ENCODE measurements at places on chromosomes 7 and 10.

DNA sequence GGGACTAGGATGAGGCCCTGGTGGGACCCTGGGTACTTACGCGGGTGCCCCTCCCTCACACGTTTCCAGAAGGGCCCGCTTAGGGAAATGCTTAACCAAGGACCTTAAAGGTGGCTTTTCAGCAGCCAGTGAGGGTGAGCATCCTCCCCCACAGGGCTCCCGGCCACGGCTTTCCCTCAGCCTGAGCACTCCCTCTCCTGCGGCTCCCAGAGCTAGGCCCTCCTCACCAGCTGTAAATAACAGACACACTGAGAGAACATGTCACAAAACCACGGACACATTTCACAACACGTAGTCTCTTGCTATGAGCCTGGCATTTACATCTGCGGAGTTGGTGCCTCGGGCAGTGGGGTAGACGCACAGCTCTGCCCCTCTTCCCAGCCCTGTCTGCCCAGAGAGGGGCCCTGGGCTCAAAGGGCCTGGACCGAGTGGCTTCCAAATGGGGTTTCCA lies 25.2 kb downstream of the GRID1 start:
- peak; percentile 44 for DNase-seq

- no peak for DNase-seq
These were observed 72.0 kb downstream of the UBE3C start for GRCh38 chr7:157210682-157211081.

- no peak for DNase-seq
These were observed 10.7 kb downstream of the PEX1 start for GRCh38 chr7:92517631-92518030.

GRCh38 chr7:13882051-13882450 lies 107.4 kb downstream of the ETV1 start:
- no peak for DNase-seq

- no peak for DNase-seq
These were observed 65.2 kb downstream of the WDR37 start for GRCh38 chr10:1121271-1121970.

GRCh38 chr7:70189776-70190175 lies 591.5 kb downstream of the AUTS2 start:
- DNase-seq: no peak

- no peak for DNase-seq
These were observed 73.9 kb downstream of the KAT6B start for GRCh38 chr10:74900297-74900696.

- no peak for DNase-seq
These were observed 467.0 kb upstream of the POT1 start for GRCh38 chr7:125396466-125397151.

DNA sequence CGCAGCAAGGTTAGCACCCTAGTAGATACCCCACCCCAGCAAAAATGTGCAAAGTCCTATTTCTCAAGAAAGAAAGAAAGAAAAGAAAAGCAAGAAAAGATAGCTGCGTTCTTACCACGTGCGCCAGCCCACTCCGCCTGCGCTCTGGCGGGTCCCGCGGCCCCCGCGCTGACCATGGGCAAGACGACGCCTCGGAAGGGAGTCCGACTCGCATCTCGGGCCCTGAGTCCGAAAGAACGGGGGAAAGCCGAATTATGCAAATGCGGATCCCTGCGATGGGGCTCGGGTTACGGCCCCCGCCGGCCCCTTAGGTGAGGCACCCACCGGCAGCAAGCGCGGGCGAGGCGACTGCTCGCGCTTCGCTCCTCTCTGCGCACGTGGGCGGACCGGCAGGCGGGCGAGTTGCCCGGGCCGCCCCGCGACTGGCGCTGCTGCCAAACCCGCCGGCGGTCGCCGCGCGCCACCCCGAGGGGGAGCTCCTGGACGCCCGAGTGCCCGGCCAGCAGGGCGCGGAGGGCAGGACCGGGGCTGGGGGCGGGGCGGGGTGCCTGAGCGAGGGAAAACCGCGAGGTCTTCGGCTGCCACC lies 2.4 kb upstream of the EGR2 start:
- no peak for DNase-seq

GRCh38 chr10:61280303-61280702 lies 172.9 kb downstream of the TMEM26 start:
- DNase-seq: no peak

DNA sequence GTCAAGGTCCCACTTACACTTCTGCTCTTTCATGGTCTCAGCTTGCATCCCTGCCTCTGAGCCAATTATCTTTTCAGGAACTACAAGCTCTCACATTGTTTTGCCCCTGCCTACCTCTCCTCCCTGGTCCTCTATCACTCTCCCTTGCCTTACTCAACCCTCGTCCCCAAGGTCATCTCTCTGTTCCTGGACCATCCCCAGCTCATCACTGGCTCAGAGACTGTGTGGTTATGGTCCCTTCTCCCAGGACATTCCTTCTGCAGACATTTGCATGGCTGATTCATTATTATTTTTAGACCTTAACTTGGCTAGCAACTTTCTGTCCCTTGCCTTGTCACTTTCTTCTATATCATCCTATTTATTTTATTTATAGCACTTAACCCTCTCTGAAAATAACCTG lies 17.8 kb upstream of the GPAM start:
- no peak for DNase-seq

DNA sequence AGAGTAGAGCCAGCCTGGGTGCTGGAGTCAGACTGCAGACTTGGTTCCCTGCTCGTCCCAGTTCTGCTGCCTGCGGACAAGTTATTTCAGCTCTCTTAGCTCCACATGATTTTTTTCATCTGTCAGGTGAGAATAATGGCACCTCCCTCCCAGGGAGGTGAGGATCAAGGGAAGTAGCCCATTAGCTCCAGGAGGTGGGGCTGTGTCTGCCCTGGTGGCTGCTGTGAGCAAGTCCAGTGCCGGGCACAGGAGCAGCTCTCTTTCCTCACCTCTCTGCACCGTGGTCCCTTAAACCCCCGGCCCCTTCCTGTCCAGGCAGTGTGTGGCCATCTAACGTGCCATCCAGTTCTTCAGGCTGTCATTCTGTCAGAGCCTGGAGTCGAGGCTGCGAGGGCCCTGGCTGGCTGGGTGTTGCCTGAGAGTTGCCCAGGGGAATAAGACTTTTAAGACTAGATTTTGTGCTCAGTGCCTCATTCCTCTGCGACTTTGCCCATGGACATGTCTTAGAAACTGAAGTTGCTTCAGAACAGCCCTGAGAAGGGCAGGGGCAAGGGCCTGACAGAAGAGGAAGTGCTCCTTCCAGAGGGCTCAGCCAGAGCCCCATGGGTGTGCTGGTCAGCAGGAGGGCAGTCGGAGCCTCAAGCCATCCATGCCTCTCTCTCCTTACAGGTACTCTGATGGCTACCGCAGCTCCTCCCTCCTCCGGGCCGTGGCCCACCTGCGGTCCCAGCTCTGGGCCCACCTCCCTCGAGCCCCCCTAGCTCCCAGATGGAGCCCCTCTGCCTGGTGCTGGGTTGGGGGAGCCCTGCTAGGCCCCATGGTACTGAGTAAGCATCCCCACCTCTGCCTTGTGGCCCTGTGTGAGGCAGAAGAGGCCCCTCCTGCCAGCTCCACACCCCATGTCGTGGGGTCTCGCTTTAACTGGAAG lies 5.0 kb downstream of the ABCB8 start:
- no peak for DNase-seq

GRCh38 chr10:77041636-77042258 lies 595.9 kb downstream of the KCNMA1 start:
- no peak for DNase-seq

DNA sequence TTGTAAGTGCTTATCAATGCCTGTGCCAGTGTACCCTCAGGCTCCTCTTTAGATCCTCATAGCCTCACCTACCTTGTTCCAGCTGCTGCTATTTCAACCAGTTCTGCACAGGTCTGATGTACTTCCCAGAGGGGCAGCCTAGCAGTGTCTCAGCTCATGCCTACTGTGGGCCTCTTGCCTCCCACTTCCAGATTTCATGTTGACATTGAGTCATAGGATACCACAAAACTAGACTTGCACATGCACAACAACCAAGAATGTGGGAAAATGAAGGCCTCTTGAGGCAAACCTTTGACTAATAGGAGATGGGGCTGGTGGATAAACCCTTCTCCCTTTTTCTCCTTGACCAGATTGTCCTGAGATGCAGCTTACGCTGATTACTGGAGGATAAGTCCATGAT lies 31.0 kb downstream of the PON3 start:
- DNase-seq: no peak

DNA sequence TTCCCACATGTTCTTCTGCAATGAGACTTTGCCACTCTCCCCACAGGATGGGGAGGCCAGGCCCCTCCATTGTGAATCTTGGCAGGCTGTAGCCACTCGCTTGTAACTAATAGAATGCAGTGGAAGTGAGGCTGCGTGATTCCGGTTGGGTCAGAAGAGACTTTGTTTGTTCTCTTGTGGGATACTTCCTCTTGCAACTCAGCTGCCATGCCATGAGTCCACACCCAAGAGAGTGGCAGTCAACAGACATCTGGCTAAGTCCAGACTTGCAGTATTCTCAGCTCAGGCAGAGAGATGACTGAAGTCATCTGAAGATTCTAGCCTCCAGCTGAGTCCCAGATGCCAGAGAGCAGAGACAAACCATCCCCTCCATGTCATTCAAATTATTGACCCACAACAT lies 153.4 kb upstream of the GDF10 start:
- DNase-seq: no peak

- no peak for DNase-seq
These were observed 57.0 kb downstream of the CDC123 start for GRCh38 chr10:12252882-12253546.

DNA sequence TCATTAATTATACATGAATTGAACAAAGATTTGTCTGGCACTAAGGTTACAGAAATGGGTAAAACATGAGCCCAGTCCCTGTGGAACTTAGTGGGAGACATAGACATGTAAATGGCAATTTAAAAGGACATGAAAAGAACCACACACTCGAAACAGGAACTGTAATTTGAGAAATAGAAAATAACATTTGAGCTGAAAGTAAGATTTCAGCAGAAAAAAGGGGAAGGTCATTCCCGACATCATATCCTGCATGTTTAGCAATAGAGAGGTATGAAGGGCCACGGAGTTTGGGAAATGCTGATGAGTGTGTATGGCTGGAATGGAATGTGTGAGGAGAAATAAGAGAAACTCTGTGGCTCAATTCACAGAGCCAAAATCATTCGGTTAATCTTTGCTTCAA lies 175.4 kb upstream of the AHR start:
- DNase-seq: no peak

GRCh38 chr7:81248420-81248819 lies 329.6 kb upstream of the SEMA3C start:
- no peak for DNase-seq

DNA sequence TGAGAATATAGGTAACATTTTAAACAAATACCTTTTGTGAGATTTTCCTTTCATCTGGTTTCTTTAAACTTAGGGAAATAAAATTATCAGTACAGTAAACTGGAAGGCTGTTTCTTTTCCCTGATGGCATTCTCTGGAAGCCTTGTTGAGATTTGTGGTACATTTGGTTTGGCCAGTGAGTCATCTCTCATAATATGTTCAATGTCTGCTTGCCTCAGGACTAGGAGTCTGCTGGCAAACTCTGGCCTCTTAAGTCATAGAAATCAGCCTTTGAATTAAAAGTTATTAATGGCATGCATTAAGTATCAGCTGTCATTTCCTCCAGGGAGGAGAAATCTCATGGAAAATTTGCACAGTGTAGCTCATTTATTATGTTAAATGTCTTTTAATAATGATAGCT lies 316.6 kb upstream of the KIAA1217 start:
- peak; percentile 13 for DNase-seq

- no peak for DNase-seq
These were observed 129.1 kb upstream of the CHST15 start for GRCh38 chr10:124222318-124222987.

DNA sequence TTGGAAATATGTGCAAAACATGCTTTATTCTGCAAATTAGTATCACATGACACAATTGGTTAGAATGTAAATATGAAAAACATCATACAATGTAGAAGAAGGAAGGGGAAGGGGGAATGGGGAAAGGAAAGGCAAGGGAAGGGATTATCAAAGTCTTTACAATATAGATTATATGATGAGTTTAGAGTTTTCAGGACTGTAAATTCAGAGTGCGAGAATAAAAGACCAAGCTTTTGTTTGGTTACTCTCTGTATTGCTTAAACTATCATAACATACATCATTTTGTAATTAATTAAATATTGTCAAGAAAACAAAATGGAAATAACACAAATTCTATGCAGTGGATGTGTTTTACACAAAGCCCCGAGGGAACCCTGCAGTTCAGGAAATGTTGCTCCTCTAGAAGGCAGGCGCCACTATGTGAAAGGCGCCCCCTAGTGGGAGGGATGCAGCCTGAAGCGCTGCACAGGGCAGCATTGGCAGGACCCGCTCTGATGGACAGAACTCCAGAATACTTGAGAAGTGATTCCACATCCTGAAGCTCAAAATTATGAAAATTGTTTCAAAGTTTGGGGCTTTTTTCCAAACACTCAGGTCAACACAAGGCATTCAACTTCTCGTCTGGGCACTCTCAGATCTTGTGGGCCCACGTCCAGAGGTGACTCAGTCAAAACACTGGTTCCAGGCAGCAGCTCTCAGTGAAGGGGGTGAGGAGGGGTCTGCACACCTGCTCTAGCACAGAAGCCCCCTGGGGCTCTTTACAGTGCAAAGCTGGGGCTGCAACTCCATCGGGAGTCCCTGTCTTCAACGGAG lies 31.6 kb upstream of the TMEM254 start:
- peak; percentile 60 for DNase-seq

DNA sequence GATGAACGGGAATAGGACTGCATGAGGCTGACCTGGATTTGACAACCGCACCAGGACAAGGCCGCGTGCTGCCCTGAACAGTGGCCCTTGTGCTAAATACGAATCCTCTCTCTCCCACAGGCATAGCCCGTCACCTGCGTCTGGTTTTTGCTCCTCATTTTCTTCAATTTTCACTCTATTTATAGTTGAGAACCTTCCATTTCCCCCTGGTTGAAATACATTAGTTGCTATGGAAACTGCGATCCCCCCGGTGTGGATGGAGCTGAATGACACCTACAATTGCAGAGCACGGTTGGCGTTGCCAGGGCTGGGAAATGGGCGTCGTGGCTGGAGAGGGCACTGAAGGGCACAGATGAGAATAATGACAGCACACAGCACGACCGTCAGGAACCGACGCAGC lies 158.6 kb upstream of the PITRM1 start:
- no peak for DNase-seq

- DNase-seq: no peak
These were observed 44.7 kb upstream of the PDZD8 start for GRCh38 chr10:117419921-117420320.

DNA sequence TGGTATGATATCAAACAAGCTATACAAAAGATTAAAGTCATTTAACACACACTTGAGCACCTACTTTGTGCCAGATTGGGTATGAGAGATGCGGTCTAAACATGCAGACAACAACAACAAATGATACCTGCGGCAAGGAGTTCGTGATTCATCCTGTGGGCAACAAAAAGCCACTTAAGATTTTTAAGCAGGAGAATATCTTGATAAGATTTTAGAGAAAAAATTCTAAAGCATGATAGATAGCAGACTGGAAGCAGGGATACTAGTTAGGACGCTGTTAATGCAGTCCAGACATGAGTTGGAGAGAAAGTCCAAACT lies 1.6 kb upstream of the KBTBD2 start:
- no peak for DNase-seq

GRCh38 chr7:77765481-77765880 lies 32.8 kb downstream of the TMEM60 start:
- DNase-seq: no peak
